ENCODE measurements at places on chromosomes 3 and 15. TPM values are rescaled to one million over a fixed set of nuclear protein-coding genes. Genes with fewer than 3 reads are reported as not detected.

The OR5K1 gene
- total RNA-seq: not detected

The PDIA5 gene
- 60.2 TPM for total RNA-seq

The TRIM42 gene
- total RNA-seq: not detected

The ATP10A gene
- 10.4 TPM for total RNA-seq

The RETNLB gene
- not detected for total RNA-seq

The TTC23 gene
- total RNA-seq: 26.5 TPM

The RLBP1 gene
- not detected for total RNA-seq

The SLC9C1 gene
- 0.14 TPM for total RNA-seq

The CX3CR1 gene
- not detected for total RNA-seq

The ZNF639 gene
- 35.4 TPM for total RNA-seq

The CA12 gene
- total RNA-seq: 42.1 TPM
